Breast epithelium (tissue), 4 donors: ENCODE measurements at places on chromosomes 7 and 10. TPM values are rescaled to one million over a fixed set of nuclear protein-coding genes. Genes with fewer than 3 reads are reported as not detected.

DNA sequence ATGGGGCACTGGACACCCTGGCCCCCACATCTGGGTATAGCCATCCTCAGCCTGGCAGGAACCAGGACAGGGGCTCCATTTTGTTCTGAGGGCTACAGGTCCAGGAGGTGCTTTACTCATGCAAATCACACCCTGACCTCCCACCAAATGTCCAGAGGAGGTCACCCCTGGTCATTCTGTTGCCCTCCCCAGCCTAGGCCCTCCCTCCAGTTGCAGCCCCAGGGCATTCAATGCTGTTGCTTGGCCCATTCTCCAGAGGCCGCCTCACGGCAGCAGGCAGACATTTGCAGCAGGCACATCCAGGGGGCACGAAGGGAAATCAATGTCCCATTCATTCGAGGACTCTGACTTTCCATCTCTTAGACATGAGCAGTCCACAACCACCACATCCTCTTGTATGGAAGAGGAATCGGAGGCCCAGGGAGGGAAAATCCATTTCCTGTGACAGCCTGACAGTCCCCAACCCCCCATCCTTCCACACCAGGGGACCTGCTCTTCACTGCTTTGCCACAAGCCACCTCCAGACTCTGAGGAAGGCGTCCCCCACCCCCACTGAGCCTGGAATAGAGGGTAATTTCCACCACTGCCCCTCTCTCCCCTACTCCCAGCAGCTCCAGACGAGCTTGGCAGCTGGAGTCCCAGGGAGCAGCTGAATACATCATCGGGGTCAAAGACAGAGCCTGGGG lies 76.2 kb upstream of the UNC5B start:
- H3K4me1 ChIP-seq = no peaks in the 10 kb centered on the region
- no peak overlapping the region for H3K4me3 ChIP-seq
- no peaks in the 10 kb centered on the region for H3K27me3 ChIP-seq
- H3K36me3 ChIP-seq = no peaks in the 10 kb centered on the region

GRCh38 chr7:121909716-121910345 lies 36.9 kb downstream of the PTPRZ1 start:
- no peak for DNase-seq
- H3K4me3 ChIP-seq = no peak overlapping the region
- H3K27me3 ChIP-seq = no peaks in the 10 kb centered on the region
- H3K27ac ChIP-seq = no peak overlapping the region

DNA sequence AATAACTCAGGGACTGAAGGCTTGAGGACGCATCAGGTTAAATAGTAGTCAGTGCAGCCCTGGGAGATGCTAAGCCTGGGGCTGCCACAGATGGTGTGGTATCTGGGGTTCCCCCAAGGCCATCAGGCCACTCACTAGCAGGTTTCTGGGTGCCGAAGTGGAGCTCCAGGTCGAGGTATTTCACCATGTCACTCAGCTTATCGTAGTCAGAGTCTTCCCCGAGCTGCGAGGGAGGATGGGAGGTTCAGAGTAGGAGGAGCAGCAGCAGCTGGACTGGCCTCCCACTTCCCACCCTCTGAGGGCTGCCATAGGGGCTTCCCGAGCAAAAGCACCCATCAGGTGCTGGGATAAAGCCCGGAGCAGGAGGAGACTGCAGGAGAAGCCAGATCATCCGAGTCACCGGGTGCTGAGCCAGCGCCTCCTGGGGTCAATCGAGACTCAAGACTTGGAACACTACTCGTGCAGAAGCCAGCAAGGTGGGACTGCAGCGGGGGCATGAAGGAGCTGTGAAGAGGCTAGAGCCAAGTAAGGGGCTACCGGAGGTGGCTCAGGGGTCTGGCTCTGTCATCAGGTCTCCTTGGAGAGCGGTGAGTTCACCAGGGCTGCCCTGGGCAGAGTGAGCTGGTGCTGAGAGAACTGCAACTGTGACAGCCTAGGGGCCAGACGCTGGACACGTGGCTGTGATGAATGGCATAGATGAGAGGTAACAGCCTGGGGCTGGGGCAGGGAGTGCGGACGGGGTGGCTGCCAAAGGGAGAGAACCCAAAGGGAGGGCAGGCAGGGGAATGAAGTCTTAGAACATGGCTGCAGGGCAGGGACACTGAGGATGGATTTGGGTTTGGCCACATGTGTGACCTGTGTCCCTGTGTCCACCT lies 45.3 kb downstream of the GRID2IP start:
- H3K36me3 ChIP-seq = no peaks in the 10 kb centered on the region
- no peak overlapping the region for H3K27ac ChIP-seq
- no peak overlapping the region for H3K4me3 ChIP-seq
- no peaks in the 10 kb centered on the region for H3K27me3 ChIP-seq
- peaks cover 3% of the 10 kb centered on the region for H3K4me1 ChIP-seq

DNA sequence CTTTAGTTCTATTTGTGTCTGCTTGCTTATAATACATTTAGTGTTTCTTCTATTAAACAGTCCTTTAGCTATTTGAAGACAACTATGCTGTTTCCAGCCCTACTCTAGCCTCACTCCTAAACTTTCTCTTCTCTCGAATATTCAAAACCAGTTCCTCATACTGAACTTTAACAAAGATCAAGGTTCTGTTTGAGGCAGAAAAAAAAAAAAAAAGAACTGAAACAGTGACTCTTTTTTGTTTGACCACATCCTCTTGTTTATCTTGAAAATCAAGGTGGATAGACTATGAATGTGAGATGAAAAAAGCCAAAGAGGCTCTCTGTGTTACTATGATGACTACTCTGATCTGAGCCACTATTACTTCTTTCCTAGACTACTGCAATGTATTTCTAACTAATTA lies 154.3 kb downstream of the ZNF365 start:
- no peak for DNase-seq
- no peak overlapping the region for H3K4me3 ChIP-seq
- no peaks in the 10 kb centered on the region for H3K27me3 ChIP-seq
- H3K36me3 ChIP-seq = no peaks in the 10 kb centered on the region

DNA sequence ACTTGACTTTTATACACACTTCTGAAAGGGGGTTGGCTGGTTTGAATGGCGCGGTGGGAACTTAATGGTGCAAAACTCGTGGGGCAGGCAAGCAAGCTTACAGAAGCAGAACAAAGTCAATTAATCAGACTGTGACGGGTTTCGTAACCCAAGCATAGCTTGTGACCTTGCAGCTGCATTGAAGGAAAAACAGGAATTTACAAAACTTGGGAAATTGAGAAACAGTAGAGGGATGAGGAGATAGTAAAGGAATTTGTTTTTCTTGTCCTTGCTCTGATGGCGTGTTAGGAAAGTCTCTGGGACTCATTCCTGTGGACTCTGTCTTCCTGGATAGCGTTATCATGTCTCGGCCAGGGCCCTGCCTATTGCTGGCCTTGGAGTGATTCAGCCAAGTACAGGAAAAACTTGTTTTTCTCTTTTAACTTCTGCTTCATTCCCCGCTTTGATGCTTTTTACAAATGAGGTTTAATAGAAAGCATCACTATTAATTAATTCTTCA lies 220.0 kb upstream of the KCND2 start:
- H3K27me3 ChIP-seq = no peaks in the 10 kb centered on the region
- H3K27ac ChIP-seq = peak overlapping the region; percentile 84
- no peak for DNase-seq
- H3K4me1 ChIP-seq = no peaks in the 10 kb centered on the region
- no peak overlapping the region for H3K4me3 ChIP-seq
- H3K36me3 ChIP-seq = no peaks in the 10 kb centered on the region

DNA sequence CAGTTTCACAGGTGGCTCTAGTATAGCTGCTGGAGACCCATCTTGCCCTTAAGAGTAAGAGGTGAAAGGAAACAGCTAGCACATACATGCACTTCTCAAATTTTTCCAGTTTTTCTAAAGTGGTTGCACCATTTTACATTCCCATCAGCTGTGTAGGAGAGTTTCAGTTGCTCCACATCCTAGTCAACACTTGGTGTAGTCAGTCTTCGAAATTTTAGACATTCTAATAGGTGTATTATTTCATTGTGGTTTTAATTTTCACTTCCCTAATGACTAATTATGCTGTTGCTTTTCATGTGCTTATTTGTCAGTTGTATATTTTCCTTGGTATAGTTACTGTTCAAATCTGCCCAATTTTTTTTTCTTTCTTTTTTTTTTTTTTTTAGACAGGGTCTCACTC lies 9.5 kb upstream of the HACD1 start:
- no peak overlapping the region for H3K27ac ChIP-seq
- no peaks in the 10 kb centered on the region for H3K4me1 ChIP-seq
- no peaks in the 10 kb centered on the region for H3K36me3 ChIP-seq
- DNase-seq = no peak

- no peak for DNase-seq
- H3K27me3 ChIP-seq = no peaks in the 10 kb centered on the region
- no peaks in the 10 kb centered on the region for H3K36me3 ChIP-seq
- H3K4me1 ChIP-seq = peaks cover 22% of the 10 kb centered on the region
- no peak overlapping the region for H3K4me3 ChIP-seq
Observed at GRCh38 chr10:5947471-5948207, 29.7 kb downstream of the IL15RA start.

- H3K4me3 ChIP-seq = no peak overlapping the region
- H3K36me3 ChIP-seq = no peaks in the 10 kb centered on the region
- H3K27ac ChIP-seq = no peak overlapping the region
- H3K27me3 ChIP-seq = no peaks in the 10 kb centered on the region
Observed at GRCh38 chr7:81159402-81159801, 240.6 kb upstream of the SEMA3C start.

- no peaks in the 10 kb centered on the region for H3K4me1 ChIP-seq
- H3K27me3 ChIP-seq = no peaks in the 10 kb centered on the region
- no peak overlapping the region for H3K27ac ChIP-seq
Observed at GRCh38 chr7:55546814-55547213, 25.5 kb downstream of the VOPP1 start.

DNA sequence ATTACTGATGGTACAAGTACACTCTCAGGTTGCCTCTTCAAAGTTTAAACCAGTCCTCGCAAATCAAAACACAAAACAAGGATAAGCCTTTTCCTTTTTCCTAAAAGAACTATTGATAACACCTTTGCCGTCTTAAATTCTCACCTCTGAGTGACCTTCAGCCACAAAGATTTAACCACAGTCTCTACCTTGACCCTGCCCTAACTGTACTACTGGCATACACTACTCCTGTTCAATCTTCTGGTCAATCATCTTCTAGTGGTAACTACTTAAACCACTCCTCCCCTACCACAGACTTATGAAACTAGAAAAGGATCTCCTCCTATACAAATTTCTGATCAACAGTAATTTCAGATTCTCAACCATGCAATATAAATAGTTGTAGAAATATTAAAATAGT lies 15.1 kb downstream of the UPF2 start:
- no peak overlapping the region for H3K27ac ChIP-seq
- peaks cover 10% of the 10 kb centered on the region for H3K36me3 ChIP-seq
- no peak overlapping the region for H3K4me3 ChIP-seq
- H3K4me1 ChIP-seq = no peaks in the 10 kb centered on the region
- DNase-seq = no peak

DNA sequence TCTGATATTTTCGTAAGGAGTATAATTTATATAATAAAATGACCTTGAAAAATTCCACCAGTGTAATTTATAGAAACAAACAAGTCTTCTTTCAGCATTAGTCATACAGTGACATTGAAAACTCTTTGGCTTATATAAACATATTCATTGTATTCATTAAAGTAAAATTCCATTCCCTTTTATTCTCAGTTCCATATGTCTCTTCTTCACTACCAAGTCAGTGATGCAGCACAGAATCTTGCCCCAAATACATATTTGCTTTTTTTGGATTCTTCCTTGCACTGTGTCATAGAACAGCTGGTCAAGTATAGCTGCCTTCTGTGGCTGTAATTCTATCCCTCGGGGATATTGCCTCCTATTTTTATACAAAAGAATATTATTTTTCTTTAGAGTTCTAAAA lies 884.5 kb upstream of the POT1 start:
- no peak overlapping the region for H3K27ac ChIP-seq
- H3K4me3 ChIP-seq = no peak overlapping the region
- H3K4me1 ChIP-seq = no peaks in the 10 kb centered on the region
- no peaks in the 10 kb centered on the region for H3K27me3 ChIP-seq

DNA sequence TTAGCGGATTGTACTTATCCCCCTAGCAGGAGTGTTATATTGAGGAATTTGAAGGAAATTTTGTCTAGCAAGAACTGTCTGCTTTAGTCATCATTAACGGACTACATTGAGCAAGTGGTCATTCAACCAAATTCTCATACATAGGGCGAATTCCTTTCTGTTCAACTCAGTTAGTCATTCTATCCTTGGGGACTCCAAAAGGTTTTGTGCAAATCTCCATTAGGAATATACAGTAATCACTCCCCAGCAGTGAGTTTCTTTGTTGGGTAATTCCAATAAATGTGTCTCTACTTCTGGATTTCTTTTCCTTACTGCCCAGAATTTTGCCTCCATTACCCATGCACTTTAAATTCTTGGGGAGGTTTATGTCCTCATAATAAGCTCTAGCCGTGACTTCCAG lies 51.1 kb downstream of the EPDR1 start:
- no peaks in the 10 kb centered on the region for H3K27me3 ChIP-seq
- no peaks in the 10 kb centered on the region for H3K36me3 ChIP-seq
- no peak overlapping the region for H3K4me3 ChIP-seq
- no peaks in the 10 kb centered on the region for H3K4me1 ChIP-seq

- H3K27ac ChIP-seq = no peak overlapping the region
- peaks cover 10% of the 10 kb centered on the region for H3K36me3 ChIP-seq
- no peak for DNase-seq
- H3K4me3 ChIP-seq = no peak overlapping the region
Observed at GRCh38 chr10:73797324-73798025, 12.1 kb downstream of the ZSWIM8 start.

DNA sequence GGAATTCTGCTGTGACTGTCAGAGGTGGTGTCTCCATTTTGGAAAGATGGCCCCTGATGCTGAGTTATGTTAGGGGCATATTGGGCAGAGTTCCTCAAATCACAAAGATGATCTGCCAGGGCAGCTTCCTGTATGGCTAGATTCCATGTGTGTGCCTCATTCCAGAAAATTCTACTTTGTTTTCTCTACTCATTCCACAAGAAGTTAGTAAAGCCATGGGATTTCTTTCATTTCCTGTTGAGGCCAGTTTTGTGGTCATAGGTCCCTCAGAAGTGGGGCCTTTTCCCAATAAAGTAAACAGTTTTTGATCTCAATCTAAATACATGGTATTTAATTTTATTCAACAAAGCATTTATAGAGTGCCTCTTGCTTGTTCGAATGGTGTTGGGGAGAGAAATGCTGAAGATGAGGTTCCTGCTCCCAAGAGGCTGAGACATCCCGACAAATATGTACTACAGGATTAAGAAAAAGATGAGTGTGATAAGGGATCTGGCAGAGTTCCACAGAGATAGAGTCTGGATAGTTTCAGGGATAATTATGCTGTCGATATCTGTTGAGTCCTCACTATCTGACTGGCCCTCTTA lies 33.0 kb downstream of the MINDY4 start:
- no peaks in the 10 kb centered on the region for H3K36me3 ChIP-seq
- peak overlapping the region; percentile 61 for H3K27ac ChIP-seq
- no peak overlapping the region for H3K4me3 ChIP-seq
- DNase-seq = no peak
- H3K27me3 ChIP-seq = no peaks in the 10 kb centered on the region

- H3K27ac ChIP-seq = peak overlapping the region; percentile 41
- H3K4me3 ChIP-seq = no peak overlapping the region
- no peak for DNase-seq
- peaks cover 9% of the 10 kb centered on the region for H3K4me1 ChIP-seq
- H3K36me3 ChIP-seq = no peaks in the 10 kb centered on the region
Observed at GRCh38 chr7:46291050-46291438, 370.0 kb upstream of the IGFBP3 start.

Gene SEMA4G
- total RNA-seq = 2.9 TPM

Gene LRRD1
- total RNA-seq = 0.16 TPM

Gene CARD11
- 2.0 TPM for total RNA-seq

Gene OPN1SW
- not detected for total RNA-seq

Gene HYAL4
- total RNA-seq = 0.15 TPM
